NCI-H526 (cell line): ENCODE measurements at places on chromosomes 3 and 15.

GRCh38 chr3:194675081-194675640 is 3.2 kb upstream of the LSG1 start:
- no peak for DNase-seq

DNA sequence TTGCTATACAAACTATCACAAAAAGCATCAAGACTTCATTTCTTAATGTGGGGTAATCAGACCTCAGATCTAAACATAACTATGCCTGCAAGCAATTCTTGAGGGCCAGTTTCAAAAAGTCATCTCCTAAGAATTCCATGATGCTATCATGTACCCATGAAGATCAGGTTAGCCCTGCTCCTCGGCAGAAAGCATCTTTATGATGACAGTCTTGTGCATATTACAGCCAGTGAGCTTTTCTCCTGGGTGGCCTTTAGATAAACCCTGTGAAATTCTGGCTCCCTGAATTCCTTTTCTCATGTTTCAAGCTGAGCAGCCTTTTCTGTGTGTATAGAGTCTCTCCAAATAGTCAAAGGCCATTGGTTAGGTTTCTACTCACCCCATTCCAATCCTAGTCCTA is 201.9 kb upstream of the MCTP2 start:
- no peak for DNase-seq

DNA sequence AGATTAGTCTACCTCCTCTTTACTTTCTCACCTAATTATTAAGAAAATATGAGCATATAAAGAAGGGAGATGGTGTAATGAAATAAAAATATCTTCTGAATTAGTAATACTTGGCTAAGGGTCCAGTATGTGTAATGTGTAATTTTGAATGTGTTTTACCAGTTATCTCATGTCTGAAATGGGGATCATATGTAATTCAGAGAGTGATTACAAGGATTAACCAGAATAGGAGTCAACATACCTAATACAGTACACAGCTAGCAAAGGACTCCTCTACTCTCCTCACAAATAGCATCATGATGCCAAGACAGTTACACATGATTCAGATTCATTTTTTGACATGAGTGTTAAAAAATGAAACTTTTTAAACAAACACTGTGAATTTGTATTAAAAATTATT is 570.4 kb downstream of the SI start:
- DNase-seq = no peak

- no peak for DNase-seq
Observed at GRCh38 chr3:190826018-190826417, 36.5 kb downstream of the GMNC start.

DNA sequence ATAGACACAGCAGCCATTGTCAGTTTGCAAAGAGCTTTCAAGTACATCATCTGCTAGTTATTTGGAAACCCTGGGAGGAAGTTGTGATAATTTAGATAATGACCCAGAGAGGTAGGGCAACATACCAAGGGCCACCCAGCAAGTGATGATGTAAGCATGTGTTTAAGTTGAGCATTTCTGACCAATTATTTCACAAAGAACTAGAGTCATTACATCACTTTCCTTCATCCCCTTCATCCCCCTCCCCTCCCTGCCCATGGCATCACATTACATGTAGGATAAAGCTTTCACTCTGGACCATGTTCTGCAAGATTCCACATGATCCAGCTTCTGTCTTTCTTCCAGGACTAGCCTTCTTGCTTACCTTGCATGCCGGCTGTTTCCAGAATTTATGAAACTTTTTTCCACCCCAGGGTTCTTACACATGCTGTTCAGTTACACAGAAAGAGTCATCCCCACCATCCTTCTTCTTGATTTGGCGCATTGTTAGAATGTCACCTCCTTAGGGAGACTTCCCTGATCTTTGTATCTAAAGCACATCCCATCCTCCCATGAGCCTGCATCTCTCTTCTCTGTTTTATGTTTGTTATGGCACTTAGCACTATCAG is 71.3 kb downstream of the PTPRG start:
- no peak for DNase-seq

- no peak for DNase-seq
Observed at GRCh38 chr15:63895194-63895593, 61.4 kb upstream of the HERC1 start.

- DNase-seq = no peak
Observed at GRCh38 chr15:40150163-40150925, 10.5 kb upstream of the BUB1B start.

GRCh38 chr3:22846566-22846965 is 356.6 kb upstream of the UBE2E2 start:
- DNase-seq = no peak

GRCh38 chr15:65887565-65887964 is 18.3 kb downstream of the RAB11A start:
- no peak for DNase-seq

GRCh38 chr3:73046195-73046594 is 15.3 kb upstream of the EBLN2 start:
- peak; percentile 30 for DNase-seq

- DNase-seq = no peak
Observed at GRCh38 chr3:145936971-145937370, 224.0 kb downstream of the PLOD2 start.

DNA sequence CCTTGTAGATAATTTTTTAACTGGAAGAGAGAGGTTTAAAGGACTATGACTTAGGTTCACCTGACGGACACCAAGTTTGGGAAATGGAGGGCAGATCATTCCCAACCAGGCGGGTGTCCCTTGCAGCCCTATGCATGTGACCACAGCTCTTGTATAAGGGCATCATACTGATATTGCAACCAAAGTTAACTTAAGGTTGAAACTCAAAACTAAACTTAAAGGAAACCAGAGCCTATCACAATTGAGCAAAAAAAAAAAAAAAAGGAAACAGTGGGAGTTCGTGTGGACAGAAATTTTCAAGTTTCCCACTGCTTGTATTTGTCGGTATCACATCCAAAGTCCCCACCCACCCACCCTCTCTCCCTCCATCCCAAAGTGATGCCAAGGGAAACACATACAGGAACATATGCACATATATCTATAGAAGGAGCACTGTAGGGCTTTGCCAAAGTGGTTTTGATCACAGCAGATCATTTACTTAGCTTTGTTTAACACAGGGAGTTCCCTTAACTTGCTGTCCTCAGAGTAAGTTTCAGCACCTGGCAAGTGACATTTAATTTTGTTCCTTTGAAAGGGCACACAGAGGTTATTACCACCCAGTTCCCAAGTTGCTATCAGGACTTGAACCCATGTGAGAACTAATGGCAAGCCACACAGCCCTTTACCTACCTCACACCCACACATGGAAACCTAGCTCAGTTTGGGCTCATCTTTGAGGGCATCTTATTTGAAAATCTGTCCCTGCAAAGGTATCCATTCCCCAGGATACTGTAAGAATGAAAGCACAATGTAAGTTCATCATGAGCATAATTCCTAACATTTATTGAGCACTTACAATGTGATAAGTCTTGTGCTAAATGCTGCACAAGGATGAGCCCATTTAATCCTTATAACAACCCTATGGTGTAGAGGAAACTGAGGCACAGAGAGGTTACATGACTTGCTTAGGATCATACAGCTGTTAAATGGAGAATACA is 204.5 kb upstream of the CMC1 start:
- DNase-seq = no peak

DNA sequence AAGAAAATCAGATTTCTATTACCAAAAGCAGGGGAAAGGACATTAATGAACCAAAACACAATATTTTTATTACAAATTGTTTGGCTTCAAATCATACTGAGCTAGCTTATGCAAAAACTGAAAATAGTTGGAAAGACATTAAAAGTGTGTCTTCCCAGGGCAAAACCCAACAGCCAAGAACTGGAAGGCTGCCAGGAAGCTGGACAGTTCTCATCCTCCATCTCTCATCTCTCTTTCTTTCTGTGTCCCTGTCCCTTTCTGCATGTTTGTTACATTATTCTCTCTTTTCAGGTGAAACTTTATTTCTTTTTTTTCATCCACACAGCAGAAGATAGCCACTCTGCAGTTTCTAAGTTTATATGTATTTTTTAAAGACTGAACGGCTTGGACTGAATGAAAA is 41.1 kb upstream of the SNTN start:
- DNase-seq = no peak

DNA sequence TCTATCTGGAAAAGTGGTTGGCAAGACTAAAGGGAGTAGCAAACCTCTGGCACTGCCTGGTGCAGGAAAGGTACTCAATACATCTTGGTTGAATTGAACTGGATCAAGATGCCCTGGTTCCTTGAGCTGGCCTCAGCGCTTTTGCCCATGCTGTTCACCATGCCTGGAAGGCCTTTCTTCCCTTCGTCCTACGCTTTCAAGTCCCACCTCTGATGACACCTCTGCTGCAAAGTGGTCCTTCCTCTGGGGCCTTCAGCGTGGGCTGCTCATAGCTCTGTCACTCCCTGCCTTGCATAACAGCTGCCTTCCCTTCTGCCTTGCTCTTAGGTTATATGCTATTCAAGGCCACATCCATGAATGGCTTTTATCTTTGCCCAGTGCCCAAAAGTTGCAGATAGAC is 23.0 kb downstream of the ITGA11 start:
- DNase-seq = no peak
